ENCODE measurements at places on chromosomes 3 and 15.

DNA sequence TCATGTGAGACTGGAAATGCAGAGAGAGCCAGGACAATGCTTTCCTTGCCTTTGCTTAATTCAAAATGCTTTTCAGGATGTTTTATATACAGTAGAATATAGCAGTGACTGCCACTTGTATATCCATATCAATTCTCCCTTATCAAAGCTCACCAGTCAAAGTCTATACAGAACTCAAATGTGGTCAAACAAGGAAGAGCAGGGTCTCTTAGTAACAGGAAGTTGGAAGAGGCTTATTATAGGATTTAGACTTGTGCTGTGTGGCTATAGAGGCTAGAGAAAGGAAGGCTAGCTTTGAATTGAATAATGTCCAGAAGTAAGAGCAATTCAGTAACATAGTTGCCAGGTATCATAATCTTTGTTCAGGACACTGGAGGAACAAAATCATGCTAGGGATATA is 4.4 kb upstream of the SI start:
- no peak for DNase-seq

GRCh38 chr3:10437272-10437994 is 68.0 kb downstream of the ATP2B2 start:
- peak; percentile 73 for DNase-seq

GRCh38 chr3:133441867-133442270 is 42.0 kb downstream of the BFSP2 start:
- DNase-seq, result no peak

DNA sequence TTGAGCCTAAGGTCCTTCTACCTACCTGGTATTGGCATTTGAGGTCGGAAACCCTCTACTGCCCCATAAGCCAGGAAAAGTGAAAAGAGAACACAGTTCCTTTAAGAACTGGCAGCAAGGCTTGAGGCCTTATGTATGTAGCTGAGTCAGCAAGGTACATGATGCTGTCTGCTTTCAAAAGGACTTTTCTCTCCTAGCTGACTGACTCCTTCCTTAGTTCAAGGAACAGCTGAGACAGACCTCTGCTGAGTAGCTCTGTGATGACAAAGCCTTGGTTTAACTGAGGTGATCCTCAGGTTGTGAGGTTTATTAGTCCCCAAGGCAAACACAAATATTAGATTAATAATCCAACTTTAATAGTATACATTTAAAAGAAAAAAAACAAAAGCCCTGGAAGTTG is 45.8 kb downstream of the ADPGK start:
- no peak for DNase-seq

- no peak for DNase-seq
Measured at GRCh38 chr3:184993394-184993793, 159.5 kb downstream of the C3orf70 start.

DNA sequence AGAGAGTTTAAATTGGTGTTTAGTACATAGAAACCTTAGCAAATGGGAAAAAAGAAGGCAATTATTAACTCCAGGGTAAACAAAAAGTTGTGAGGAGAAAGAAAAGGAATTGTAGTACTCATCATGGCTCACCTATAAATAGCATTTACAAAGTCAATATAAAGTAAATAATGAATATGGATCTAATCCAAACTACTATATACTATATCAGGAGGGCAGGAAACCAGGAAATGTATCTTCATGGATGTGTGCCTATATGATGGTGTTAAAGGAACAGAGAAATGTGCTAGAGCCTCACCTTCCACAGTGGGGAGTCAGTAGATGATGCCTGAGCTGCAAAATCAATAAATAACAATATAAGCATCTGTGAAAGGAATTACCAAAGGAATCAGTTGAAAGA is 208.9 kb downstream of the FAM43A start:
- DNase-seq, result no peak

GRCh38 chr3:19029837-19030521 is 118.3 kb upstream of the KCNH8 start:
- no peak for DNase-seq

DNA sequence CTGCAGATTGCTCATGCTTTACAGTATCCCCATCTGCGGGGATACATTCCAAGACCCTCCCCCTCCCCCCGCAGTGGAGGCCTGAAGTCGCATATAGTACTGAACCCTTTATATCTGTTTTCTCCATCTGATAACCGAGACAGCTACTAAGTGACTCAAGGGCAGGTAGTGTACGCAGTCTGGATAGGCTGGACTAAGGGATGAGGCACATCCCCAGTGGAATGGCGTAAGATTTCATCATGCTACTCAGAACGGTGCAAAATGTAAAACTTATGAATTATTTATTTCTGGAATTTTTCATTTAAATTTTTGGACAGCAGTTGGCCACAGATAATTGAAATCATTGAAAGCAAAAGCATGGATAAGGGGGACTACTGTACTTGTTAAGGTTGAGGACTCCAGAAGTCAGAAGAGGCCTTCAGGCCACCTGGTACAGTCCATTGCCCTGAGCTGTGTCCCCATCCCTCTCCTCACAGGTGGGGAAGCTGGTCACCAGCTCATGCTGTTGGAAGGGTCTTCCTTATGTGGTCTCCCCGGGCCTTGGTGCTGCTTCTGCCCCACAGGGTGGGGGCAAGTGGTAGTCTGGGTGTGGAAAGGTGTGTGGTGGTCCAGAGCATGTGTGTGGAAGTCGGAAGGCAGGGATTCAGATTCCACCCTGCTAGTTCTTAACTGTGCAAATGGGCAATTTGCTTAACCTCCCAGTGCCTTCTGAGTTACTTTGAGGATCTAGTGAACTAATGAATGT is 72.0 kb downstream of the HCN4 start:
- DNase-seq, result no peak

GRCh38 chr15:98123834-98124233 is 163.3 kb downstream of the ARRDC4 start:
- DNase-seq, result no peak

DNA sequence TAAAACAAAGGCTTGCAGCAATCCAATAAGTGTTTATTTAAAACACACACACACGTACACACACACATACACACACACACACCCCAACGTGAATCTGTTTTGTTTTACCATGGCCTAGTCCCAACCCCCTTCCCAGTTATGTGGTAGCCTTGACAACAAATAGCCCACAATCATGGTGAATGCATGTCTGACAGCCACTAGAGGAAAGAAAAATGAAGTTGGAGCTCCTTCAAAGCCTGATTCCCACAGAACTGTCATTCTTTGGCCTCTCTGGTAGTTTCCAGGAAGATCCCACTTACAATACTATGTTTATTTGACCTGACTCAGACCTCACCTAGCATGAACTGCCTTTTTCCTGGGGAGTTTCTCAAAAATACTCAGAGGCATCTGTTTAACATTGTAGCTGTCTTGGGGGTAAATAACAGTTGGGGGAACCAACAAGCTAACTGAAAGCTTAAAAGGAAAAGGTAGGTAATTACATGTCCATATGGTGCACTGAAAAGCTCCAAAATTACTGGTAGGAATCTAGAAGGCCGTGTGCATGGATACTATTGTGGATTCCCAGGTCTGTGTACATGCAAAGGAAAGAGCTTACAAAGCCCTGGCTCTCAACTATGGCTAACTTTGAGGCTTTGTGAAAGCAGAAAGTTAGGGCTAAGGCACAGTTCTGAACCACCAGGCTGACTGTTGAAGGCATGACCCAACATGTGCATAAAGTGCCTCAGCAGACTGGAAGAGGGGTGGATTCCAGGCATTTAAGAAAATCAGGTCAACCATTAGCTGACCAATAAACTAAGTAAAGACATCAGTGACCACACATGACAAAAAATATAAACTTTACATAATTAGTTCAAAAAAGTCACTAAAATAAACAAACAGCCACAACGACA is 65.3 kb downstream of the FAIM start:
- DNase-seq, result no peak

DNA sequence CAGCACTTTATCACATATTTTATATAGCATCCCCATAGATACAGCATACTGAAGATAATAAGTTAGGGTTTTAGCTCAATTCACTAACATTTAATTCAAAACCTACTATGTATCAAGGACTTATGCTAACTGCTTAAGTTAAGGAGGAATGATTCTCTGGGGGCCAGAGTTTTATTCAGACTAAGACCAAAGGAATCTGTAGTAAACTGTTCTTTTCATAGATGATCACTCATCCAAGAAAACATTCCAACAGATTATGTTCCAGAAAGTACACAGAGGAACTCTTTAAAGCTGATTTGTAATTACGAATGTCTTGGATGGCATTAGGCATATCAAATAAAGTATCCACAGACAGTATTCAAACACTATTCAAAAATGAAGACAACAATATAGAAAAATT is 226.4 kb downstream of the SCAPER start:
- DNase-seq, result no peak

DNA sequence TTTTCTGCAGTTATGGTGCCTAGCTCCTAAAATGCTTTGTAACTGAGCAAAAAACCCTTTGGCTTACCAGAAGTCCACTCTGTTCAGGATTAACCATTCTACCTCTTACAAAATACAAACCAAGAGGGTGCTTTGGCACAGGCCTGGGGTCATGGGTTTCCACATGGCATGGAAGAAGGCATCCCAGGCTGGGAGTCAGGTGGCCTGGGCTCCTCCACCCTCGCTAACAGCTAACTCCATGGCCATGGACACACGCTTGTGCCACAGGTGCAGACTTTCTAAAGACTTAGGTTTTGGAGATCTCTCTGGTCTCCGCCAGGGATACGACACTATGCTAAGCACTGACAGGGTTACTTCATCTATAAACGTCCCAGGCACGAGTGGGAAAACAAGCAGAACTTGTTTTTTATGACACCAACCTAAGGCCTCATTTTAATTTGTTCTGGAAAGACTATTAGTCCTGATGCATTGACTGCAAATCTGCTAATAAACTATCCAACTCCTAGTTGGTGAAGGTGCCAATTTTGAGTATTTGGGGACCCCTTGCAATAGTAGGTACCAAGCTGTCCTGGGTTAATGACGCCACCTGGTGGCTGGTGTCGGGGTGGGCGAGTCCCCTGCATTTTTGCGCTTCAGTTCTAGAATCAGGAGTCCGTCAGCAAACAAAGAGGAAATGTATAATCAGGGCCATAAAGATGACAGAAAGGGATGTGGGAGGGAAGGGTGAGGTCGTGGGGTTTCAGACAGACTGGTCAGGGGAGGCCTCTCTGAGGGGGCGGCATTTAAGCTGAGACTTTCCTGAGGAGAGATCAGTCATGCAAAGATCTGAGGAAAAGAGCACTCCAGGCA is 10.3 kb upstream of the ALDH1A3 start:
- DNase-seq, result peak; percentile 51

DNA sequence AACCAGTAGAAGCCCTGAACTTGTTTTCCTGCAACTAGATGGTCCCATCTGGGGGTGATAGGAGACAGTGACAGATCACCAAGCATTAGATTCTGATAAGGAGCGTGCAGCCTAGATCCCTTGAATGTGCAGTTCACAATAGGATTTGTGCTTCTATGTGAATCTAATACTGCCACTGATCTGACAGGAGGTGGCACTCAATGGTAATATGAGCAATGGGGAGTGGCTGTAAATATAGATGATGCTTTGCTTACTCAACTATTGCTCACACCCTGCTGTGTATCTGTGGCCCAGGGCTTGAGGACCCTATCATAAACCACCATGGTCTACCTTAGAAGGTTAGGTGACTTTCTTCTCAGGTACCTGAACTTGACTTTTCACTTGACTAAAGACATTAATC is 417.1 kb upstream of the ARHGEF26 start:
- no peak for DNase-seq

DNA sequence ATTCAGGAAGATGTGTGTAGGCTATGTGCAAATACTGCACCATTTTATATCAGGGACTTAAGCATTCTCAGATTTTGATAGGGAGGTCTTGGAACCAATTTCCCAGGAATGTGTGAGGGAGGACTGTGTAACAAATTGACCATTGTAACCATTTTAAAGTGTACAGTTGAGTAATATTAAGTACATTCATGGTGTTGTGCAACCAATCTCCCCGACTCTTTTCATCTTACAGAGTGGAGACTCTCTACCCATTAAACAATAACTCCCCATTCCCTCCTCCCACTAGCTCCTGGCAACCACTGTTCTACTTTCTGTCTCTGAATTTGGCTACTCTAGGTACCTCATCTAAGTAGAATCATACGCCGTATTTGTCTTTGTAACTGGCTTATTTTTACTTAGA is 5.1 kb downstream of the RCN2 start:
- no peak for DNase-seq

DNA sequence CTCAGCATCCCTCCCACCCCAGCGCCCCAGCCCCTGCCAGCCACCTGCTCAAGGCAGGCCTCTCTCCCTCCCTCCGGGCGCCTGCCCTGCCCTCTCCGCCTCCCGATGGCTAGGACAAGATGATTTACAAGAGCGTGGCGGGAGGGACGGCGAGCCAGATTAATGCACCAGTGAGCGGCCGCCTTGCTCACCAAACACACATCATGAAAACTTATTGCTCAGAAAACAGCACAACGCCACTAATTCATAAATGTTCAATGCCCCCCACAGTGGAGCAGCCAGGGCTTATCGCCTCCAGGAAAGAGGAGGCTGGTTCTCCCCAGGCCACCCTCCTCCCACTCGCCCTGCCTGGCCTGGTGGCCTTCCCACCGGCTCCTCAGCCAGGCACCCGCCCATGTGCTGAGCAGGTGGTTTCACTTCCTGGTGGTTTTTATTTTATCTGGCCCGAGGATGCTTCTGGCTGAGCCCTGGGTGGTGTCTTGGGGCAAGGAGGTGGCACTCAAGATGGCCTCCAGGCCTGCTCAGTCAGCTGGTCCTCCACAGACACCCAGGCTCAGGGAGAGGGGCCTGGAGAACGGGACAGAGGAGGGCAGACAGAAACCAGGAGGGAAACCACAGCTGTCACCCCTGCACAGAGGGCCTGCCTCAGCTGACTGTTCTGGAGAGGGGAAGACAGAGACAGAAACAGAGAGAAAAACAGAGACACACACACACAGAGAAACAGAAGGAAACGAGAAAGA is 284.9 kb downstream of the UACA start:
- DNase-seq, result no peak

- DNase-seq, result no peak
Measured at GRCh38 chr3:190811775-190812480, 50.6 kb downstream of the GMNC start.

- no peak for DNase-seq
Measured at GRCh38 chr15:72034351-72034750, 83.6 kb downstream of the MYO9A start.

GRCh38 chr3:112685956-112686799 is 45.2 kb upstream of the CCDC80 start:
- no peak for DNase-seq

DNA sequence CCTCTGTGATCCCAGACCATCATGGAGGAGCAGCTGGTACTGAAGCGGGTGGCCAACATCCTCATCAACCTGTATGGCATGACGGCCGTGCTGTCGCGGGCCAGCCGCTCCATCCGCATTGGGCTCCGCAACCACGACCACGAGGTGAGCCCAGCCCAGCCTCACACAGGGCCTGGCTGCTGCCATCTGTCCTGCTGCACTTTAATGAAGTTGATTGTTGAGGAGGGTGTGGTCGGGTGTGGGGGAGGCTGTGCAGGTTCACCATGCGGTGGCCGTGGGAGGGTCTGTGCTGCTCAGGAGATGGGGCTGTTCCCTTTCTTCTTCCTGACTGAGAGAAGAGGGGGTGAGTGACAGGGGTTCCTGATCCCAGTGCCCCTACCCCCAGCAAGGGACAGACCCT is 30.6 kb downstream of the ACAD9 start:
- no peak for DNase-seq

GRCh38 chr3:81951636-81952035 is 190.2 kb upstream of the GBE1 start:
- no peak for DNase-seq
